H54 (cell line): ENCODE measurements at places on chromosomes 4 and X.

DNA sequence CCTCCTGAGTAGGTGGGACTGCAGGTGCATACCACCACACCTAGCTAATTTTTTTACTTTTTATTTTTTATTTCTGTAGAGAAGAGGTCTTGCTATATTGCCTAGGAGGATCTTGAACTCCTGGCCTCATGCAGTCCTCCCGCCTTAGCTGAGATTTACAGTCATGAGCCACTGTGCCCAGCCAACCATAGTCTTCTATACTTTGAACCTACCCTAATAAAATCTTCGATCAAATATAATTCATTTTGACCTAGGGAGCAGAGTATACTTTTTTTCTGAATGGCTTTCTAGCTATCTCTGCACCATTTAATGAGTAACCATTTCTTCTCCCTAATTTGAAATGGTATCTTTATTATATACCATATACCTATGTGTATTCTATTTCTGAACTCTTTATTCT is 6.7 kb downstream of the ETFDH start:
- no peak for DNase-seq

- no peak for DNase-seq
Measured at GRCh38 chrX:16695079-16695676, 17.3 kb downstream of the CTPS2 start.

DNA sequence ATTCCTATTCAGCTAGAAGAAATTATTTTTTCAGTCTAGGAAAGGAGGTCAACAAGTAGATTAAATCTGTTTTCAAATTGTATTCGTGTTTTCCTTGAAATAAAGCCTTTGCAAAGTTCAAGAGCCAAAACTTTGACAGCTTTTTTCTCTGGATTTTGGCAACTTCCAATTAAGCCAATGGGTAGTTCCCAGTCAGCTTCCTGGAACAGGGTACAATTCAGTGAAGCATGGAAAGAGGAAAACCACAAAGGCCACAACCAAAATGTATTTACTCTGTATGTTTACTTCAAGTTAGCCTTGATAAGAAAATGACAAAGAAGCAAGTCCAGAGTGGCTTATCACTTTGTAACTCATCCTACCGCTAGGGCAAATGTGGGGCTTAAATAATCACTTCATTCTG is 188.6 kb downstream of the COMMD8 start:
- DNase-seq, result no peak

DNA sequence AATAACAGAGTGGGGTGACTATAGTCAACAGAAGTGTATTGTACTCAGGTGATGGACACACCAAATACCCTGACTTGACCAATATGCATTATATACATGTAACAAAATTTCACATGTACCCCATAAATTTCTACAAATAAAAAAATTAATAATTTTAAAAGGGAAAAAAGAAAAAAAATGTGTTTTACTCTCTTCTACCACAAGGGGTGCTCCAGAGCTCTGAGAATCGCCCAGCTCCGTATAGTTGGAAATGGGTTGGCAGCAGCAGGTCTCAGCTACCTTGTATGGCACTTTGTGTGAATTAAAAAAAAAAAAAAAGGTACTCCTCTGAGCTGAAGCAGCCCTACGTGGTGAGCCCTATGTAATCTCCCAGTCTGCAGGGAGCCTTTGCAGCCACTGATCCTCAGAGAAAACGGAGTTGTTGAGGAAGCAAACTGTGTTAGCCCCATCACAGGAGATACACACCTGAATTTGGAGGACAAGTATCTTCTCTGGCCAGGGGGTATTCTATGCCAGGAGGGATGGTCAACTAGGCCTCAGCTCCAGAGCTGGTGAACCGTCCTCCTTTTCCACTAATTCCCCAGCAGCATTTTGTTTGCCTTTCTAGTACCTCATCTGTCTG is 17.2 kb upstream of the POLA1 start:
- DNase-seq, result no peak

GRCh38 chrX:115559672-115560071 is 1.3 kb upstream of the PLS3 start:
- DNase-seq, result no peak

DNA sequence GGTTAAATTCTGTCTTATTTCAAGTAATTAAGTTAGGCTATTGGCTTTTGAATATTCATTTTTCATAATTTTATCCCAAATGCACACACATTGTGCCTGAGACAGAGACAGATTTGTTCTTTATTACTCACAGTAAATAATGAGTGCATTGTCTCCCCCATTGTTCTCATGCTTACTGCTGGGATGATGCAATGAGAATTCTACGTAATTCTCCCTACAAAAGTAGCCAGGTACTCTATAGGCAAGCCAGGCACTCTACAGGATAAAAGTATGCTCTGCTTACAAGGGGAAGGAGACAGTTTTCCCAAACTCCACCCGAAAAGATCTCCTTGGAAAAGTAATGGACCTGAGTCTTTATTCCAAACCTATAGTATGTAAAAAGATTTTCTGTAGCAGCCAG is 1890.7 kb upstream of the PCDH10 start:
- DNase-seq, result no peak

DNA sequence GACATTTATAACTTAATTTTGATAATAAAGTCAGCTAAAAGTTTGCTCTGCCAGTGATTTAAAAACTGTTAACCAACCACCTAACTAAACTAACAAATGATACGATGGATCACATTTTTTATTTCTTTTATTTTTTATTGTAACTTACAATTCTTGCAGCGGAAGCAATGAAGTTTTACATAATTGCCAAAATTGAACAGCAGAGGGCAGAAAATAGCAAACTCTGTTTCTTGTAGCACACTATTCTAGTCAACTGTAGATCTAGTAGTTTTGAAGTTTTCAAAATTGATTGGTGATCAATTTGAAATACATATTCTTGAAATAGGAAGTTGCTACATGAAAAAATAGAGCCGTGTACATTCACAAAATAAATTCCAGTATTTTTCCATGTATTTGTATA is 2.8 kb upstream of the GRIA2 start:
- DNase-seq, result no peak

GRCh38 chrX:150361070-150361776 is 1.9 kb upstream of the MAMLD1 start:
- no peak for DNase-seq

- no peak for DNase-seq
Measured at GRCh38 chrX:48901069-48901468, 3.3 kb downstream of the PQBP1 start.

- no peak for DNase-seq
Measured at GRCh38 chrX:11579636-11580600, 85.8 kb downstream of the ARHGAP6 start.

DNA sequence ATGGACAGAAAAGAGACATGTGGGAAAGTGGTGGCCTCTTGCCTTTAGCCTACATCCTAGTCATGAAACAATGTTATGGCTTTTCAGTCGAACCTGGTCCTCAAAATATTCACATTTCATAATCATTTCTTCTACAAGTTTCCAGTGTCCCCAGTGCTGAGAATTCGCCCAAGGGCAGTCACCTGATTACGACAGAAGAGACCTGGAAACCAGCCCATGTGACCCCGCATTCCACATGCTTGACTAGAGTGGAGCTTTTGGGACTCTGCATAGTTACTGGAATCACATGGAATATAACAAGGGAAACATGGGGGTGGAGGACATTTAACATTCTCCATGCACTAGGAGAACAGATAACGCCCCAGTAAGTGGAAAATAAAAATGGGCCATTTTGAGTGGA is 100.1 kb downstream of the PPARGC1A start:
- DNase-seq, result peak; percentile 19

- DNase-seq, result no peak
Measured at GRCh38 chr4:2036866-2037265, 22.3 kb upstream of the NAT8L start.

DNA sequence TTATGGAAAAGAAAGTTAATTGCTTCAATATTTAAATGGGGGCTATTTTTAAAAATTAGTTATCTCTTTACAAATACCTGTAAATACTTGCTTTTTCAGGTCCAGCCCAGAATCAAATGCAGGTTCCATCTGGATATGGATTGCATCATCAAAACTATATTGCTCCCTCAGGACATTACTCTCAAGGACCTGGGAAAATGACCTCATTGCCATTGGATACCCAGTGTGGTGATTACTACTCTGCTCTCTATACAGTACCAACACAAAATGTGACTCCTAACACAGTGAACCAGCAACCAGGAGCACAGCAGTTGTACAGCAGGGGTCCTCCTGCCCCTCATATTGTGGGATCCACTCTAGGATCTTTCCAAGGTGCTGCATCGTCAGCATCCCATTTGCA is 29.2 kb downstream of the SEC24B start:
- no peak for DNase-seq

DNA sequence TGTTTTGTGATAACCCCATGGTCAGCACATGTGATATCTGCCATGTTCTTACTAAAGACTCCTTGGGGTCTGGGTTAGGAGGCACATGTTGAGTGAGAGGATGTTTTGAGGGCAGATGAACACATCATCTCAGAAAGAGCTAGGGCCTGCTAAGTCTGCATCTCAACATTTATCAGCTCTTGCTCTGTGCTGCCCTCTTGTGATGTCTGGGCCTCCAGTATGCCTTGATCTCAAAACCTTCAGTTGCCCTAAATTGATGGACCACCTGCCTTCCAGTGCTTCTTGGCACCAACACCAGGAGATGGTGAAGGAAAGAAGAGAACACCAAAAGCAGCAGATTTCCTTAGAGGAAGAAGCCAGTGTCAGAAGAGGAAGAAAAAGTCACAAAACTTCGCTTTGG is 22.5 kb downstream of the MID1 start:
- DNase-seq, result no peak

DNA sequence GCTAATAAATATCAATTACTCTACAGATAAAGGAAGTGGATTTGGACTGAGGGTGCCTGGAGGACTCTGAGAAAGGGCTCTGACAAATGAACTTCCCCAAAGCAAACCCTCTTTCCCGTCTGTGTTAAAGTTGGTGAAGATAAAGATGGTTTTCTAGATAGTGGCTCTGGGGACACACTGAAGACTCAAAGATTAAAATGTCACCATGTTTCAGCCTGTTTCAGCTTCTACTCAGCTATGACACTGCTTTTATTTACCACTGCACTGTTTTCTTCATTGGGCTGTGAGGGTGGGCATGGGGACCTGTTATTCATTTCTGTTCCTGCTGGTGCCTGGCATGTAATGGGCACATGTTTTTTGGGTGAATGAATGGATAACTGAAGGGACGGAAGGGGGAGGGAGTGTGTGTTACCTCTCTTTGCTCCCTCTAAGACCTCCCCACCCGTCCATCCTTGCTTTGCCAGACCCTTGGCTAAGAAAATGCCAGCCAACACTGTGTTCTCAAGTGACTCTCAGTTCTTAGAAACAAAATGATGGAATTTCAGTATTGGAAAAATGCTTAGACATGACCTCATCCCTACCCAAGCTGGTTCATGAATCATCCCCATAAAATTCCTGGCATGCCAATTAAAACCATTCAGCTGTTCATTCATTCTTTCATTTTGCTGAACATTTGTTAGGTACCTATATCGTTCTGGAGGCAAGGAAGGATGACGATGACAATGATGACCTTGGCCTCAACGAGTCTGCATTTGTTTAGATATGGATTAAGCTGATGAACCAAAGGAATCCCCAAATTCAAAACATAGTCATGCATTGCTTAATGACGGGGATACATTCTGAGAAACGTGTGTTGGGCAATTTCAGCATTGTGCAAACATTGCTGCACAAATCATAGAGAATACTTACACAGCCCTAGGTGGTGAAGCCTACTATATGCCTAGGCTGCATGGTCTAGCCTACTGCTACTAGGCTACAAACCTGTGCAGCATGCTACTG is 13.4 kb upstream of the STK32B start:
- DNase-seq, result peak; percentile 34

- DNase-seq, result no peak
Measured at GRCh38 chr4:153374442-153374841, 30.0 kb downstream of the MND1 start.

- DNase-seq, result no peak
Measured at GRCh38 chr4:102341201-102341600, 4.1 kb downstream of the SLC39A8 start.

DNA sequence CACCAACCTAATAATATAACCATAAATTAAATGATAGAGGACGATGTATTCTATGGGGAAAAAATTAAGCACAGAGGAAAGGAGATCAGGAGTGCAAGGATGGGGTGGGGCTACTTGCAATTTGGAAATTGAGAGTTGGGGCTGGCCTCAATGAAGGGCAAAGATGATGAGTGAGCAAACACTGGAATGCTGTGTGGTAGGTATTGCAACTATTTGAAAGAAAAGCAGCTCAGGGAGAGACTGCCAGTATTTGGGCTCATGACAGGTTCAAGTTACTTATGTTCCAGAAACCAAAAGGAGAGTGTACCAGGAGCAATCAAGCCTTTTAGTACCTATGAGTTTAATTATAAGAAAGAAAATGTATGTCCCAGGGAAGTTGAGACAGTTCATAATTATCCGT is 47.4 kb downstream of the ASIC5 start:
- no peak for DNase-seq

DNA sequence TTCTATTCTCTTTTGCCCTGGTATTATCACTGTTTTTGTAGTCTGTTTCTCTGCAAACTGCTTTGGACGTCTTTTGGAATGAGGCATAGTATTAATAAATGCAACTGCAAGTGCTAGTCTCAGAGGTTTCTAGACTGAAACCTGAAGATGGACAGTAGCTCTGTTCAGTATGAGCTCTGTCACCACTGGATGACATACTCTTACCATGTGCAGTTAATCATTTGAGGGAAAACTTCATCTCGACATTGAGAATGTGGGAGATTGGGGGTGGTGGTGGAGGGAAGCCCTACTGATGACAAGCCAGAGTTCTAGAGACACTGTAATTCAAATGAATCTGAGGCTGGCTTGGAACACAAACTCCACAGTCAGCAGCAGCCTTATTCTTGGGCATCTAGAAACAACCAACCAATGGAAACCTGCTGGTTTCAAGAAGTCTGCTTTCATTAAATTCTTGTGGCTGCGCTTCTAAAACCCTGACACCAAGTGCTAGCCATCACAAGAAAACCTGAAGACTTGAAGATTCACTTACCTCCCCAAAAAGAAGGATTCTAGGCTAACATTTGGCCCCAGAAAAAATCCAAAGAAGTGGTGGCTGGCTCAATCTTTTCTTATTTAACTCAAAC is 161.7 kb downstream of the RASL11B start:
- no peak for DNase-seq

GRCh38 chr4:139848028-139848427 is 182.4 kb downstream of the MGST2 start:
- no peak for DNase-seq

- no peak for DNase-seq
Measured at GRCh38 chr4:158966091-158966490, 136.8 kb upstream of the RAPGEF2 start.

DNA sequence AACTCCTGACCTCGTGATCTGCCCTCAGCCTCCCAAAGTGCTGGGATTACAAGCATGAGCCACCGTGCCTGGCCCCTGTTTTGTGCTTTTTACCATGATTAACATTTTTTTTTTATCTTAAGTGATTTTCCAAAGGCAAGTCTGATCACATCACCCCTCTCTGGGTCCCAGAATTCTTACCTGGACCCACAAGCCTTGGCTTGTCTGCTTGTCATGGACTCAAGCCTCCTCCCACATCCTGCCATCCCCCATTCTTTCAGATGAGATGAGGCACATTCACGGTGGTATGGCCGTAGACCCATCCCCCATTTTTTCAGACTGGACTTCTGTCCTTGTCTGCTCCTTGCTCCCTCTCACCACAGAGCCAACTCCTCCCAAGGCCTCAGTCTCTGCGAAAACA is 55.3 kb downstream of the APLN start:
- no peak for DNase-seq

- no peak for DNase-seq
Measured at GRCh38 chrX:65874765-65875164, 165.1 kb downstream of the VSIG4 start.
